ENCODE measurements at places on chromosomes 7 and 10.

DNA sequence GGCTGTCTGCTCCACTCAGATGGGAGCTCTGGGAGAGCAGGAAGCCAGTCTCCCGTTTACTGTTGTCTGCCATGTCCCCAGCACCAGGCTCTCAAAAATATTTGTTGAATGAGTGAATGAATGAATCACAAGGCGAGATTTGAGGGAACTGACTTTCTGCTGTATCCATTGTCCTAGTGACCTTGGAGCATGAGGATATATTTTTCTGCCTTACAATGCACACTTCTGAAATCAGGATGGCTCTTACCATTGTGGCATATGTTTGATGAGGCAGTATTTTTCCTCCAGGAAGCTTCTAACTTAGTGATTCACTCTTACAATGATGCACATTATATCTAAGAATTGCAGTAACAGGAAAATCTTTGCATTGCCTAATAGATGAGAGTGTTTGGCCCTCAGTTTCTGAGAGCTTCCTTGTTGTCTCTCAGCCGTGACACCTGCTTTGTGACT is 136.4 kb downstream of the RPS24 start:
- no peak for DNase-seq

- no peak for DNase-seq
Observed at GRCh38 chr10:48365668-48366067, 59.2 kb downstream of the MAPK8 start.

- no peak for DNase-seq
Observed at GRCh38 chr7:7138897-7139296, 43.4 kb upstream of the C1GALT1 start.

DNA sequence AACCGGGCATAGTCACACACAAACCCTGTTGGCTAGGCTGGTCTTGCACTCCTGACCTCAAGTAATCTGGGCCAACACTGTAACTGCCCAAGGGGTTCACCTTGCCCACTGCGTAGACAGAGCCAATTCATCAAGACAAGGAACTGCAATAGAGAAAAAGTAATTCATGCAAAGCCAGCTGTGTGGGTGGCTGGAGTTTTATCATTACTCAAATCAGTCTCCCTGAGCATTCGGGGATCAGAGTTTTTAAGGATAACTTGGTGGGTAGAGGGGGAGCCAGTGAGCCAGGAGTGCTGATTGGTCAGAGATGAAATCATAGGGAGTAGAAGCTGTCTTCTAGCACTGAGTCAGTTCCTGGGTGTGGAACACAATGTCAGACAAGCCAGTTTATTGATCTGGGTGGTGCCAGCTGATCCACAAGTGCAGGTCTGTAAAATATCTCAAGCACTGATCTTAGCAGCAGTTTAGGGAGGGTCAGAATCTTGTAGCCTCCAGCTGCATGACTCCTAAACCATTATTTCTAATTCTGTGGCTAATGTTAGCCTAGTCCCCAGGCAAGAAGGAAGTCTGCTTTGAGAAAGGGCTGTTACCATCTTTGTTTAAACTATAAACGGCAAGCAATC is 15.6 kb upstream of the FXYD4 start:
- no peak for DNase-seq

DNA sequence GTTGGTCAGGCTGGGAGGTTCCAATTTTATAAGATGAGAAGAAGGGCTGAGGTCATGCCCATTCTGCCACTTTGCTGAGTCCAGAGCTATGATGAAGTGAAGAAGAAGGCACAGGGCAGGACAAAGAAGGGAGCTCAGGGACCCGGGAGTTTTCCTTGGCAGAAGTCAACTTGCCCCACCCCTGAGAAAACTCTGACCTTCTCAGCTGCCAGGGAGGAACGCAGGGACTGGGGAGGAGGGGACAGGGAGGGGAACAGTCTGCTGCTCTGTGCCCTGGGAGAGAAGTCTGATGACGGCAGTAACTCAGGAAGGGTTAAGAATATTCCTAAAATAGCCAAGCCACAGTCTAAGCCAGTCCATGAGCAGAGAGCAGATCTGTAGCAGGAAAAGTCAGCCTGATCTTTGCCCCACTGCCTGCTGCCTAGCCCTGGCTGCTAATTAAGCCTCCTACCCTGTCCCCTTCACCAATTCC is 11.7 kb downstream of the ADIRF start:
- DNase-seq, result no peak

- no peak for DNase-seq
Observed at GRCh38 chr10:61289813-61290212, 163.4 kb downstream of the TMEM26 start.

DNA sequence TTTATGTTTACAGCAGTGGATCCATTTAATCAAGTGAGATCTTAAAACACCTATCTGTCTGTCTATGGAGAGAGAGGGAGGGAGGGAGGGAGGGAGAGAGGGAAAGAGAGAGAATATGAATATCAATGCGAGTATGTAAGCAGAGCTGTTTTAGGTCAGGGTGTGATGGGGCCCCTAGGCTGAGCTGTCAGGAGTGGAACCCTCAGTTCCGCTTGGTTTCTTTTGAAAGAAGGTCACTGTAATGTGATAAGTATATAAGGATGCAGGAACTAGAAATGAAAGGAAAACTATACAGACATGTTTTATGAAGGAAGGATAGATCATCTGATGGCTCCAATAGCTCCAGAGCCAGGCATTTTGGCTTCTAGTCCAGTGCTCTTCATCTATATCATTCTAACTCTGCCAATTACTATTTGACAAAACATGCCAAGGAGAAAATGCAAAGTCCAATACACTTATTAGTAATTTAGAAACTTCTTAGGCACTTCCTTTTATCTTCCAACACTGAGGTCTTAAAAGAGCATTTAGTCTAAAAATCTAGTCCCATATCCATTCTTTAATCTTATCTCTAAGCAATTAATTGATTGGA is 70.3 kb downstream of the NRCAM start:
- no peak for DNase-seq

- DNase-seq, result no peak
Observed at GRCh38 chr7:1024876-1025742, 19.2 kb upstream of the GPR146 start.

DNA sequence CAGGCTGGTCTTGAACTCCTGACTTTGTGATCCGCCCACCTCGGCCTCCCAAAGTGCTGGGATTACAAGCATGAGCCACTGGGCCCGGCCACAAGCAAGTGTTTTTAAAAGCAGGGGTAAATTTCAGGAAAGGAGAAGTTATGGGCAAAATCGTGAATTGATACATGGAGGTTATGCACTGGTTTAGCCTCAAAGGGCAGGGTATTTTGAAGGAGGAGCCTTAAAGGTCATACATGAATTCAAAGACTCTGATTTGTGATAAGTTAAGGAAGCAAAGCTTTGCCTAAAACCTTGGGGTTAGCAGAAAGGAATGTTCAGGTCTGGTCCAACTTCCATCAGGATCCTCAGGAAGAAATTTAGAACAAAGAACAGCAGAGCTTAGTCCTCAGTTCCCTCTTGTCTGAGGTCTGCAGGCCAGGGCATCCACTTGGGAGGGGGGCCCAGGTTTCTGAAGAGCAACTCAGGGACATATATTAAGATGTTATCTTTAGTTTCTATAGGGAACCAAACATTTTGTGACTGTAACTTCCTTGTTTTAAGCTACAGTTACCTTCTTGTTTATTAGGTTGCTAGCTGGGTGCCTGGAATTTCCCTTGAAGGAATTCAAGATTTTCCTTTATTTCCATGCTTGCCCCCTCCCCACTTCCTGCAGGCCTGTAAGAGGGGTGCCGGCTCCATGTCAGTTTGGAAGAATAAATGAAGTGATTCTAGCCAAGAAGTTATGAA is 2.8 kb upstream of the REPIN1 start:
- no peak for DNase-seq

DNA sequence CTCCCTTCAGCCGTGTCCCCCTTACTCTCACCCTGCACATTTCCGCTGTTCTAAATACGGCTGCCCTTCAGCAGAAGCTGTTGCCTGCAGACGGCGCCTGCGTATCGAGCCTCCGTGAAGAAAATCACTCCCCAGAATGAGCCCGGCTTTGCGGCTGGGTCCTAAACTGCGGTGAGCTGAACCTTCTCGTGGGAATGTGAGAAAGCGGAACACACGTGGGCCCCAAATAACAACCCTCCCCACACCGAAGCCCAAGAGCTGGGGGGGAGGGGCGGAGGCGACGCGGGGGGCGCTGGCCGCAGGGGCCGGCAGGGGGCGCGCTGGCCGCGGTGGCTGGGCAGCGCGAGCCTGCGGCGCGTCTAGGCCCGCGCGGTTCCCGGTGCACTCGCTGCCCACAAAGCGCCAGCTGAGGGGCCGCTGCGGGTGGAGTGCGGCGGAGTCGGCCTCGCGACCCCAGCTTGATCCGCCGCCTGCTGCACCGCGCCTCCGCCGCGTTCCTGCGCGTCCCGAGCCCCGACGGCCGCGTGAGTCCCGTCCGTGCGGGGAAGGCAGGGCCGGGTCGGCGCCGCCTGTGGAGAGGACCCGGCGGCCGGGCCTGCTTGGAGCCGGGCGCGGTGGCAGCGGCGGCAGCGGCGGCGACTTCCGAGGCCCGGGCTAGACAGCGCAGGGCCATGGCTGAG is at the start of gene ZNF398:
ZNF398 (plus strand) TSS at position 382 of the 680 bp plus-strand sequence; CDS start at position 672, 290 bp downstream.
- peak; percentile 91 for DNase-seq

GRCh38 chr10:11832042-11832441 is 8.9 kb downstream of the PROSER2 start:
- no peak for DNase-seq

DNA sequence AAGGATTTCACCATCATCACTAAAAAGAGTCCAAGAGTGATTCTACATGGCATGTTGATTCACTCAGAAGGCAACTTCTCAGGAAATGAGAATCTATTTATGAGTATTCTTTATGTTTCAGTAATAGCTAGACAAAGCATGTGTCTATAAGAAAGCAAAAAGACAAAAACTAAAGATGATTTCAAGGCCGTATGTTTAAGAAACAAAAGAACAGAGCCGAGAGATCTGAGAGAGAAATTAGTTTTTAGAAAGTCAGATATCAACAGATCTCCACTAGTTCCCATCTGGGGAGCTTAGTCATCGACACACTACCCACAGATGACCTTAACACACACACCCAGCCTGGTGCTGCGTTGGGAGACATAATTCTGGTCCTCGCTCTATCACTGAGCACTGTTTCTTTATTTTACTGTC is 21.0 kb downstream of the PIP4K2A start:
- DNase-seq, result peak; percentile 72

DNA sequence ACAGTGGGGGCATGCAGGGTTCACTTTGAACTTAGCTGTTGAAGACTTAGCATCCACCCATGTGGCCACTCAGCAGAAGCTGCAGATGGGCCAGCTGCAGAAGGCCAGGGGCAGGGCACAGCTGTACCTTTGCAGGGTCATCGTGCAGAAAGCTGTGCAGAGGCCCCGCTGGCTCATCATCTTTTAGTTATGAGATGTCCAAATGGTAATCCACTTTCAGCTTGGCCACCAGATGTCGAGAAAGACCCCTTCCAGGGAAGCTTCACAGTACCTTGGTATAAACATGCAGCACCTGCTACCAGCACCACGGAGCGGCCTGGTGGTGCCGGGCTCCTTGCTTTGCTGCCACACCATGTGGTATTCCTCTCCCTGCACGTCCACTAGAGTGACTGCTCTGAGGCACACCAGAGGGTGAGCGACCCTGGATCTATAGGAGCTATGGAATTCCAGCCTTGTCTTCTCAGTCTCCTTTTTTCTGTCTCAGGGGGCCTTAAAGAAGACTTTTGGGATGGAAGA is 74.2 kb upstream of the LAMB4 start:
- no peak for DNase-seq

- DNase-seq, result peak; percentile 37
Observed at GRCh38 chr7:28792858-28793257, 165.3 kb downstream of the TRIL start.

DNA sequence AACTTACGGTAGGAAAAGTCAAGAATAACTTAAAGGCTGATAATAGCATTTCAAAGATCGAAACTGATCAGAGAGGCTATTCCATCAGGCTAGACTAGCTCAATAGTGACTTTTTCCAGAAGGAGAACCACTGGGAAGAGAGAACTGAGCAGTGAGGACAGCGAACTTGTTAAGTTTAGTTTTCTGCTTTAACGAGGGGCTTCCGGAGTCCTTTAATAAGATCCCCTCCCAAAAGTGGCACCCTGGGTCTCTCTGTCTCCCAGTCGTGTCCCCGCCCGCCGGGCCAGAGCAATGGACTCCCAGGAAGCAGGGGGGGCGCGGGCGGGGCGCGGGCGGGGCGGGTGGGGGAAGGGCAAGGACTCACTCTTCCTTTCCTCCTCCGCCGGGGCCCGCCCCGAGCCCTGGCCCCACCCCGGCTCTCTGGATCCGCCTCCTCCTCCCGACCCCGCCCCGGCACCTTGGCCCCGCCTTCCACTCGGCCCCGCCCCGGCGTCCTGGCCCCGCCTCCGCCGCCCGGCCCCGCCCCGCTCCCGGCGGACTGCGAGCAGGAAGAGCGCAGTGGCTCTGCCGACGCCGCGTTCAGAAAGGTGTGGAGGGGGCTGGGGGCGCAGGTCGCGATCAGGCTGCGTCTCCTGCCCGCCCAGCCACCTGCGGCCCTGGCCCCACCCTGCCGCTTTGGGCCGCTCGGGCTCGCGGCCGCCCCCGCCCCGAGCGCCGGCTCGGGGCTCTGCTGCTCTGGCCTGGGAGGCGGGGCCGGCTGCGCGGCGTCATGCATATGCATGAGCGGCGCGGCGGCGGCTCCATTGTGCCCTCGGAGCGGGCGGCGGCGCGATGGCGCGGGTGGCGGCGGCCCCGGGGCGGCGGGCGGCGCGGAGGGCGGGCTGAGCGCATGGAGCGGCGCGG is at the start of gene ZMIZ2:
ZMIZ2 (plus strand) TSS at position 803 of the 903 bp plus-strand sequence. CDS start 7,403 bp downstream, outside the sequence.
- DNase-seq, result peak; percentile 94

DNA sequence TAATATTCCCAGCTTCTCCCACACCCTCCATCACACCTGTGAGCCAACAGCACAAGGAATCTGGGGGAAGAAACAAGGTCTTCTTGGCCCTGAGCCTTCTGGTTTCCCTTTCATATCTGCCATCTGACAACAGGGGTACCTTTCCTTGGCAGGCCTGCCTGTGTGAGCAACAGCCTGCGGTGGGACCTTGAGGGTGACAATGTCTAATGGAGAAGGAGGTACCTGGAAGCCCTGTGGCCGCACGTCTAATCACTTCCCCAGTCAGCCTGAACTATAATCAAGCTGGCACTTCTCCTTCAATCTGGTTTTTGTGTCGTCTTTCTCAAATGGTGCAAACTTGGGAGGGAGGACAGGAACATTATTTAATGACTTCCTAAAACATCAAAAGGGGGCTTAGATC is 41.2 kb downstream of the NRCAM start:
- DNase-seq, result no peak

DNA sequence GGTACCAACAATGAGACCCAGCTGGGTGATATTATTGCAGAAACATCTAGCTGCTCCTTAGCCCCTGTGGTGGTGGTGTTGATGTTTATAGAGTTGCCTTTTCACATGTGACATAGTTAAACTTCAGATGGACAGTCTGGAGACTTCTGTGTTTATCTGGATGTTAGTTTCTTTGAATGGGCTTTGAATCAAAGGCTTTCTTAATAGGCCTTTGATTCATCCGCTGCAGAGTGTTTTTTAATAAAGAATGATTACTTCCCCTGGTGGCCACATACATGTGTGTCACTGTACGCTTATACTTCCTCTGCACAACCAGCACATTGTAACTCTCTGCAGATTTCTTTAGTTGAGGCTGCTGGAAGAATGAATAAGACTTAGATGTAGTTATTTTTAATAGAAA is 221.0 kb downstream of the DYNC1I1 start:
- no peak for DNase-seq
